CD8-positive, alpha-beta T cell (primary cell): ENCODE measurements at places on chromosomes 5 and 9.

GRCh38 chr5:126780165-126780827 is 3.4 kb downstream of the LMNB1 start:
- DNase-seq = no peak

DNA sequence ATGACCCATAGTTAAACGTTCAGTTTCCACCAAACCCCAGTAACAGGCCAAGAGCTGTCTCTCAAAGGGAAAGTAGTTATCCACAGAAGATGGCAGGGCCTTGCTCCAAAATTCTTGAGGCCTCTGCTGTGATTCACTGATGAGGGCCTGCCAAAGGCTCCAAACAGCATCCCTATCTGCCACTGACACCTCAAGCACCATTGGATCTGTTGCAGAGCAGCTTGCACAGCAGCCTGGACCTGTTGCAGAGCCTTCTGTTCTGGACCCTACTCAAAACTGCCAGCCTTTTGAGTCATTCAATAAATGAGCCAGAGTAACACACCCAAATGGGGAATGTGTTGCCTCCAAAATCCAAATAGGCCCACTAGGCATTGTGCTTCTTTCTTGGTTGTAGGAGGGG is 741.5 kb upstream of the RGMB start:
- no peak for DNase-seq

DNA sequence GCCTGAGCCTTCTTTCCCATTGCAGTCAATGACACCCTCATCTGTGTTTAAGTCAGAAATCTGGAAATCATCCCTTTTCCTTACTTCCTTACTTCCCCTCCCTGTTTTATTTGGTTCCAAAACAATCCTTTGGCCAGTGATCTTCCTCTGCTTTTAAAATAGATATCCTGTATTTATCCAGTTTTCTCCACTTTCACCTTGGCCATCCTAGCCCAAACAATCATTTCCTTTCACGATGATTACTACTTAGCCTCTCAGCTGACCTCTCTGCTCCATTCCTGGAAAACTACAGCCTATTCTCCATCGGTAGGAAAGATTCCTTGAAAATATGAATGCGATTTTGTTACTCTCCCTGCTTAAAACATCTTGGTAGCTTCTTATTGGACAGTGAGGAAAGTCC is 565.4 kb downstream of the TLR4 start:
- no peak for DNase-seq

DNA sequence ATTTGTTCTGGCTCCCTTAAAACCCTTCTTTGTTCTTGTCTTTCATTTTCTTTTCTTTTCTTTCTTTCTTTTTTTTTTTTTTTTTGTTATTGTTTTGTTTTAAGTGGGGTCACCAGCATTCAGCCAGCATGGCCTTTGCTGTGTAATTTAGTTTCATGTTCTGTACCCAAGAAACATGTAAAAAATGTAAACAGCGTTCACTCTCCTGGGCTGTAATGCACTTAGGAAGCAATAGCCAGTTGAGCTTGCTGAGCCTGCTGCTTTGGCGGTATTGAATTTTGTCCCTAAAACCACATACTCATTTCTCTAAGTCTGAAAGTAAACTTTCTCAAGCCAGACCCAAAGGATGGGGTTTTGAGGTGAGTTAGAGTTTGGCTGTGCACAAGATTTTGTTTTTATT is 158.6 kb downstream of the PAPPA start:
- DNase-seq = no peak
